ENCODE measurements at places on chromosomes 12 and 14. TPM values are rescaled to one million over a fixed set of nuclear protein-coding genes. Genes with fewer than 3 reads are reported as not detected.

The GALNT16 gene
- 6.9 TPM for total RNA-seq

The CCDC38 gene
- total RNA-seq = 0.34 TPM

The CDKN3 gene
- 2.6 TPM for total RNA-seq

- no peaks in the 10 kb centered on the region for H3K27me3 ChIP-seq
- no peak overlapping the region for H3K27ac ChIP-seq
- DNase-seq = no peak
- H3K4me1 ChIP-seq = no peaks in the 10 kb centered on the region
These were observed 70.6 kb upstream of the PRICKLE1 start for GRCh38 chr12:42660117-42660516.

- no peak overlapping the region for H3K4me3 ChIP-seq
- no peak overlapping the region for H3K27ac ChIP-seq
- H3K27me3 ChIP-seq = no peaks in the 10 kb centered on the region
- no peak for DNase-seq
- no peaks in the 10 kb centered on the region for H3K36me3 ChIP-seq
These were observed 321.4 kb upstream of the SEL1L start for GRCh38 chr14:81855007-81855406.

DNA sequence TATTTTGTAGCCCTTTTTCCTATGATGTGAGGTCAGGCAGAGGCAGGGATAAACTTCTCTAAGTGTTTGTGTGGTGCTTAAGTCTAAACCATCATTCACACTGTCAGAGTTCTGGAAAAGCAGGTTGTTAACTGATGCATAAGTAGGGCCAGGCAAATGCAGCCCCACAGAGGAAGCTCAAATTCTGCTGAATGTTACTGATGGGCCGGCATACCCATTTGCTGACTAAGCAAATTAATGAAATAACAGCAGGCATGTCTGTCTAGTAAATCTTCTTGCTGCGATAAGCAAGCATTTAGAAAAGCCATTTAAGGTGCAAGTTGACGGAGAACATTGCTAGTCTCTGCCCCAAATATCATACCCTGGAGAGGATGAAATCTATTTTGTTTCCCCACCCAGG is 523.2 kb upstream of the CCDC196 start:
- peaks cover 2% of the 10 kb centered on the region for H3K27me3 ChIP-seq
- H3K27ac ChIP-seq = no peak overlapping the region
- H3K36me3 ChIP-seq = no peaks in the 10 kb centered on the region
- DNase-seq = no peak
- H3K4me3 ChIP-seq = no peak overlapping the region

GRCh38 chr14:40204441-40205175 is 772.4 kb upstream of the FBXO33 start:
- no peaks in the 10 kb centered on the region for H3K4me1 ChIP-seq
- no peak overlapping the region for H3K4me3 ChIP-seq
- no peak for DNase-seq
- H3K27ac ChIP-seq = no peak overlapping the region
- H3K36me3 ChIP-seq = no peaks in the 10 kb centered on the region

DNA sequence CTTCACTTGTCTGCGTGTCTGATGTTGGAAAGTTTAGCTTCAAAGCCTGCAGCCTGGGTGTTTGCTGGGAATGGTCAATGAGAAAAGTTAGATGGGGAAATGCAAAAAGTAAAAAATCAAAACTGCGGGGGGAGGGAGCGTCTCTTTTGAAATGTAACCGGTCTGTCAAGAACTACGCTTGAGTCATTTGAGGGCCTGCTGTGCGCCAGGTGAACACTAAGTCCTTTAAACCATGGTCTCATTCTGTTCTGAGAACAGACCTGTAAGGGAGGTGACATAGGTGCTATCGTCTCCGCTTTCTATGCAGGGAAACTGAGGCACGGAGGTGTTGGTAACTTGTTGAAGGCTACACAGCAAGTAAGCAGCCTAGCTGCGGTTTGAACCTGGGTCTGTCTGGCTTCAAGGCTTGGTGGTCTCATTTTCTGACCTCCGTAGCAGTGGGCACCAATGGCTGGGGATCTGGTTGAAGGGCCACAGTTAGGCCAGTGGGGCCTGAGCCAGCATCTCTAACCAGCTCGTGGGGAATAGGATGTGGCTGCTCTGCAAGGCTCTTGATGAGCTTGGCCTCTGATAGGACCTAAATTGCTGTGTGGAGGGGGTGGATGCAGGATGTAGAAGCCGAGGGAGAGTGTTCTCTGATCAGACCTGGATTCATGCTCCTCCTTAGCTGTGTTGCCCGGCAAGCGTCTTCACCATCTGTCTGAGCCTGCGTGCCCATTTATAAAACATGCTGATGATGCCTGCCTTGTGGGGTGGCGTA is 41.5 kb downstream of the KCTD10 start:
- peak; percentile 37 for DNase-seq
- H3K27me3 ChIP-seq = no peaks in the 10 kb centered on the region
- H3K4me1 ChIP-seq = no peaks in the 10 kb centered on the region
- no peaks in the 10 kb centered on the region for H3K36me3 ChIP-seq

All from prostate gland (tissue), 2 donors.